ENCODE measurements at places on chromosomes 5 and 9.

GRCh38 chr5:142655339-142656267 lies 30.3 kb downstream of the FGF1 start:
- DNase-seq, result peak; percentile 74

DNA sequence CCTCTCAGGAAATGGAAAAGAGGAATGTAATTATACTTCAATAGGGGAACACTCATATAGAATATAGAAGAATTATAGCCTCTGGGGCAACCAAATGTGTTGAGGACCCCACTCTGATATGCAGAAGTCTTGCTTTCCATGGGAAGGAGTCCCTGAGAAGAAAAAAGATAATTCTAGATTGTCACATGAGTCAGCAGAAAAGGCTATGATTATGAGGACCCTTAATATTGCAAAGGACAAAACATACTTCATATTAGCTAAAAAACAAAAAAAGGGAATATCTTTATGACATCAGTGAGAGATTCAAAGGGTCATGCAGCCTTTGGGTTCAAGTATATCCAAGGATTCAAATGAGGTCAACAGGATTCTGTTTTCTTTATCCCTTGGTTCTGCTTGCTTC lies 119.5 kb downstream of the PIK3R1 start:
- no peak for DNase-seq

- DNase-seq, result no peak
Observed at GRCh38 chr5:20618340-20618739, 630.3 kb upstream of the CDH18 start.

DNA sequence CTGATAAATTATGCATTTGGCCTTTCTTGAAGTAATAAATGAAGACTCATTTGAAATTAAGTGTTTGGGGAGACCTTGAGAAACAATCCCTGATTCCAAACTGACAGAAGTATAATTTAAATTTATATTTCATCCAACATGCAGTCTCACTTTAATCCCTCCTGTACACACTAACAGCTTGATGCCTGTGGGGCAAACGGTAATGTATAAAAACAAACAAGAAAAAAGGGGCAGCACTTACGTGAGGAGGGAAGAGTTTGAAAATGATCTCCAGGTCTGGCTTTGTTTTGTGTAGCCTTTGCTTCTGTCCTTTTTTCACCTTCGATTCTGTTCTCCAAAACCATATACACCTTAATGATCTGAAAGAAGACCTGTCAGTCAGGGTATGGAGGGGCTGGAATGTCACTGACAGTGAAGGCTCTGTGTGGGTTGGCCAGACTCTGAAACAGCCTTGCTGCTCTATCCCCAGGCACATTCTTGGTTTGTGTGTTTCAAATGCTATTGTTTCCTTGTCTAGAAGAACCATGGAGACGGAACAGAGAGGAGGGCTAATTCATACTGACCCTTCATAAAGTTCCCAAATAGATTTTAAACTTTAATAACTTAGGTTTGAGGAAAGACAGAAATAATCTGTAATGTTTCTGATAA lies 338.2 kb upstream of the WWC1 start:
- DNase-seq, result no peak

DNA sequence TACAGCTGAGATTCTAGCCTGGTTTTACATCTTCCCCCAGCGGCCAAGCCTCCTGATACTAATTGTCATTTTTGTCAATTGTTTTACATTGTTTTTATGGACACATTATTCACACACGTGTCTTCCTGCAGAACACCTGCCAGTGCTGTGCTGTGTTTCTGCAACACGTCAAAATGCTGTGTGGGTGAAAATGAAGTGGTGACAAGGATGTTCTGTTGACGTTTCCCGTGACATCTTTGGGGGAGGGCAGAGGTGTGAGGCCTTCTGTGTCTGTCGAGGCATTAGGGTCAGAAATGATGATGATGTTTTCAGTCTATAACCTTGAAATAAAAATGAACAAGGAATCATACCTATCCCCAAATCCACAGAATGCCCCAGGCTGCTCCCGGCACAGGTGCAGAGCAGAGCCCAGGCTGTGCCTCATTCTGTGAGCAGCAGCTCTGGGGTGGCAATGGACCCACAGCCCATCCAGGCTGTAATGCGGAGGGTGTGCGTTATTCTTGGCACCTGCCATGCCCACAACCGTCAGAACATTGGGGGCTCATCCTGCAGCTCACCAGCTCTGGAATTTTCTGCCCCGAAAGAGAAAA lies 23.6 kb upstream of the CEP72 start:
- DNase-seq, result no peak

DNA sequence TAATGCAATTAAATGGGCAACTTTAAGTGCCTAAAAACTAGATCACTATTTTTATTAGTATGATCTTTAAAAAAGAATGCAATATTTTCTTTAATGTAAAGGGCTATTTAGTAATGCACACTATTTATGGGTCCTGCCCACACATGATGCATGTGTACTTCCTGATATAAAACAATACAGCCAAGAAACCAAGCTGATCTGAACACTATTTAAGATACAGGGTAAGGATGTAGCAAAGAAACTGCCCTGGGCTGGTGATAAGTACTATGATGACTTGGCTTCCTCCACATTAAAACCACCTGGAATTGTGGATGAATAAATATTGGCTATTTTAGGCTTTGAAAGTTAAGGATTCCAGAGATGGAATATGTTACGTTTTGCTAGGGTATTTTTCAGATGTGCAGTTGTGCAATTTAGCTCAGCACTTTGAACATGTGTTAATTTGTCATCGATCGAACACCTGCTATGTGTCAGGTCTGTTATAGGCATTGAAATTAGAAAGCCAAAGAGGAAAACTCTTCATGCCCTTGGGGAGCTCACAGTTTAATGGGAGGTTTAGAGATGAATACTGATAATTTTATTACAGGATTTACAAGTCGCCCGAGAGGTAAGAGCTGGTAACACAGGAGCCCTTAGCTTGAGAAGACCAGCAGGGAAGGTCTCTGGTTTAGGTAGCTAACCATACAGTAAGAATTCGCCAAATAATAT lies 276.7 kb downstream of the PLK2 start:
- DNase-seq, result no peak

GRCh38 chr5:149707097-149707496 lies 23.0 kb upstream of the PPARGC1B start:
- no peak for DNase-seq

DNA sequence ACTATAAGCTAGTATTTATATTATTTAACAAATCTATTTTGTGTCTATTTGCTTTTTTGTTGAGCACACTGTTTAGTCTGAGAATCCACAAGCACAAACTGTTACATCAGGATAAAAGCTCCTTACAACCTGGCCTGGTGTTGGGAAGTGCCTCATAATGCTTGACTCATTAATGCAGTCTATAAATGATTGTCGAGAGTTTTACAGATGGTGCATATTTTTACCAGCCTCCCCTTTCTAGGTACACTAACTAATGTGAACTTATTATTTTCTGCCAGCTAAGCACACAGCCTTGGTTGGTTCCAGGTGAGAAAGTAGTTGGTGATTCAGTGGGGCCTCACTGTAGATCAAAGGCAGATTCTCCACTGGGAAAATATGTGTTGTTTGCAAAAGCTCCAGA lies 151.0 kb upstream of the ADAMTS16 start:
- no peak for DNase-seq

DNA sequence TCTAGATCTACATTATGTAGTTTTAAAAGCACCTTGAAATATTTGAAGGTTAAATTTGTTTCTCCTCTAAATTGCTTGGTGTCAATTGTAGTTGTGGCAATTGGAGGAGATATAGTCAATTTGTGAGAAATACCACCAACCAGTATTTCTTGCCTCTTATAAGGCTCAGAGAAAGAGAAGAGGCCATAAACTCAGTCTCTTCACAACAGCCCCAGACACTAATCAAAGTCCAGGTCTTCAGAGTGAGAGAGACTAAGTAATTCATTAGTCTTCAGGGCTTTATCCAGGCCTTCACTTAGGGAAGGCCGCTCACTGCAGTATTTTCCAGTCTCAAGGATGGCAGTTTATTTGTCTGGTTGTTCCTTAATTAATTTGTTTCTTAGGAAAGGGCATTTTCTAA lies 168.0 kb upstream of the RGMB start:
- no peak for DNase-seq

- no peak for DNase-seq
Observed at GRCh38 chr9:16262477-16263261, 607.8 kb downstream of the BNC2 start.

GRCh38 chr5:103111468-103111867 lies 8.5 kb downstream of the GIN1 start:
- DNase-seq, result no peak

GRCh38 chr9:21450733-21451394 lies 10.6 kb downstream of the IFNA1 start:
- DNase-seq, result no peak

DNA sequence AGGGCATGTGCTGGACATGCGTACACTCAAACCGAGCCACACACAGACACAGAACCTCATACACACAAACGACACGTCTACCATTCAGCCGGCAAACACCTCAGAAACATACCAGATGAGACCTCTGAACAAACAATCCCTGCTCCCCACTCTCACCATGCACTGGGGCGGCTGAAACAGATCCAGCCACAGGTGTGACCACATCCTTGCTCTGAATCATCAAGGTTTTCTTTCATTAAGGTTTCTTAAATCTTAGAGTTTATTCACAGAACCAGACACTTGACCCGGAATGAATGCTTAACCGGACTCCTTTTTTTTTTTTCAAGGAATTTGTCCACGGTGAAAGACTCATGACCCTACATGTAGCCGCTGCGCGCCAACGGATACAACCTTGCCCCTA lies 26.2 kb downstream of the TERT start:
- DNase-seq, result no peak

- no peak for DNase-seq
Observed at GRCh38 chr5:133381041-133381440, 231.3 kb downstream of the FSTL4 start.

DNA sequence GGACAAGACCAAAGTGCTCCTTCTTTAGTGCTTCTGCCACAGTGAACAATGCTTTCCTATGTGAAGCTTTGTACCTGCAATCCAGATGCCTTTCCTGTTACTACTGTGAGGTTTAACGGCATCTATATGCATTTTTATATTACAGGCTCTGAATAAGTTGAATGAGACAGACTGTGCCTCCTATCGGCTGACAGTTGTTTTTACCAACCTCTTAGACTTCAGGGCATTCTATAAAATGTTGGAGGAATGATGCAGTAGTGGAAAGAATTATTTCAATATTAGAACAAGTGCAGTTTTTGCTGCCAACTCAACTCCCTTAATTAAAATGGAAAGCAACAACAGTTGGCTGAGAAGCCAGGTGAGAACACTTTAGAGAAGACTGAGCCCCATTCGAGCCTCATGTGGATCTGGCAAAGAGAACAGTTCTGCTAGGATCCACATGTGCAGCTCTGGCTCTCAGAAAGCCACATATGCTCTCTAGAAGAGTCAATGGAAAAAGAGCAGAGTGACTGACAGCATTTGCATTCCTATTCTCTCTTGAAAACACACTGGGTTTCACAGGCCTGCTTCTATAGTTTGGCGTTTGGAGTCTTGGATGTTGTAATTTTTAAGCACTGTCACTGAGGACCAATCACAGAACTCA lies 147.5 kb downstream of the LURAP1L start:
- DNase-seq, result no peak

- DNase-seq, result no peak
Observed at GRCh38 chr9:118569148-118569547, 800.1 kb downstream of the BRINP1 start.

DNA sequence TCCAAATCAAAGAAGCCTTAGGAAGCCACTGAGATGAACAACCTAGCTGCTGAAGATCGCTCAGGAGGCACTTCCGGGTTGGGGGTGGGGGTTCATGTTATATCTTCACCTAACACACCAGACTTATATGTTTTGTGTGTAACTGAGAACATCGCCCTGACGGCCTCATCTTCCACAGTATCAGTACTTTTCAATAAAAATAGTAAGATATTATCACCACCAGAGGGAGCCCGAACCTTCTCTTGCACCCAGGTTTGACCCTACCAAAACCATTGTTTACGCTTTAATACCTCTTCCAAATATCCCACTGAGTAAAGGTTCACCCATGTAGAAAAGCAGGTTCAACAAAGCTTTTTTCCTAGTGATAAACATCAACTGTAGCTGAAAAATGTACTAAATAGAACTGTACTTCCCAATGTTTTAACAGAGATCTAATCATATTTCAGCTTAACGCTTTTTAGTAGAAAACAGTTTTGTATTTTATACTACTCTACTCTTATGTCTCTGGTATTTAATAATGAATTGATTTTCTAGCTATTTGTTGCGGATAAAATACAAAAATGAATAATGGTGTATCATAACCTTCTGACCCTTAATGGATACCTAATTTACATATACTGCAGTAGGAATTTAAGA lies 244.0 kb downstream of the EPB41L4A start:
- DNase-seq, result no peak

GRCh38 chr5:142780871-142781270 lies 10.7 kb downstream of the ARHGAP26 start:
- no peak for DNase-seq

DNA sequence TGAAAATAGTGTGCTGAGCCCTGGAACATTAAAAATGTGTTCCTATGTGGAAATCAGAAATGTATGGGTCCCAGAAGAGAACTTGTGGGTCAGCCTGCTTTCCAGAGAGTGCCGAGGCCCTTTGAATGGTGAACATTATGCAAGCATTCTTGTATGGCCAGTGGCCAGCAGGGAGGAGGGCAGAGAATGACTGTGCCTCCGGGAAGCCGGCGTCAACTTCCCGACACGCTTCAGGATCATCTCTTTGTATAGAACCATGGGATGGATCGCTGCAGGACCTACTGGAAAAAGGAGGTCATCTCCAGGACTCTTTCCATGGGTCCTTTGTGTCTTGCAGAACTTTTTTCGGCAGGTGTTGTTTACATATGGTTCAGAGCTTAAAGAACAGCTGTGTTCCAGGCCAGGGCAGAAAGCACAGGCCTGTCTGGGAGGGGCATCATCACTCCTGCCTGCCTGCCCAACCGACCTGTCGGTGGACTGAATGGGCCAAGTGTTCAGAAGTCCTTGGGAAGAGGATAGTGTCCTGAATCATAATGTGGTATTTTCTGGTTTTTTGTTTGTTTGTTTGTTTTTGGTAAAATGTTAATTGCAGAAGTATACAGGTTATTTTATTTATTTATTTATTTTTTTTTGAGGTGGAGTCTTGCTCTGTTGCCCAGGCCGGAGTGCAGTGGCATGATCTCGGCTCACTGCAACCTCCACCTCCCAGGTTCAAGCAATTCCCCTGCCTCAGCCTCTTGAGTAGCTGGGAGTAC lies 9.0 kb downstream of the PRRC2B start:
- DNase-seq, result no peak

Data from 8988T (cell line).